NCI-H510A treated with DMSO at 0.1 percent for 48 hours (cell line): ENCODE measurements at places on chromosomes 2 and 18.

DNA sequence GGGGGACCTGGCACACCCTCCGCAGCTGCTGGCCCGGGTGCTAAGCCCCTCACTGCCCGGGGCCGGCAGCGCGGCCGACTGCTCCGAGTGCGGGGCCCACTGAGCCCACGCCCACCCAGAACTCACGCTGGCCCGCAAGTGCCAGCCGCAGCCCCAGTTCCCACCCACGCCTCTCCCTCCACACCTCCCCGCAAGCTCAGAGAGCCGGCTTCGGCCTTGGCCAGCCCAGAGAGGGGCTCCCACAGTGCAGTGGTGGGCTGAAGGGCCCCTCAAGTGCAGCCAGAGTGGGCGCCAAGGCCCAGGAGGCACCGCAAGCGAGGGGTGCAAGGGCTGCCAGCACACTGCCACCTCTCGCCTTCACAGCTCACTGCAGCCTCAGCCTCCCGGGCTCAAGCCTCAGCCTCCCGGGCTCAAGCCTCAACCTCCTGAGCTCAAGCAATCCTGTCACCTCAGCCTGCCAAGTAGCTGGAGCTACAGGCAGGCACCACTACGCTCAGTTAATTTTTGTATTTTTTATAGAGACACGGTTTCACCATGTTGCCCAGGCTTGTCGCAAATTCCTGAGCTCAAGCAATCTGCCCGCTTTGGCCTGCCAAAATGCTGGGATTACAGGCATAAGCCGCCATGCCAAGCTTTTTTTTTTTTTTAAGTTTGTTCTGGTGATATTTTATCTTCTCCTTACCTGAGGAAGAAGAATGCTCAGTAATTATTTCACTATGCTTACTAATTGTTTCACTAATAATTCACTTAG, 71.7 kb upstream of the CDCA7 start:
- DNase-seq = no peak

DNA sequence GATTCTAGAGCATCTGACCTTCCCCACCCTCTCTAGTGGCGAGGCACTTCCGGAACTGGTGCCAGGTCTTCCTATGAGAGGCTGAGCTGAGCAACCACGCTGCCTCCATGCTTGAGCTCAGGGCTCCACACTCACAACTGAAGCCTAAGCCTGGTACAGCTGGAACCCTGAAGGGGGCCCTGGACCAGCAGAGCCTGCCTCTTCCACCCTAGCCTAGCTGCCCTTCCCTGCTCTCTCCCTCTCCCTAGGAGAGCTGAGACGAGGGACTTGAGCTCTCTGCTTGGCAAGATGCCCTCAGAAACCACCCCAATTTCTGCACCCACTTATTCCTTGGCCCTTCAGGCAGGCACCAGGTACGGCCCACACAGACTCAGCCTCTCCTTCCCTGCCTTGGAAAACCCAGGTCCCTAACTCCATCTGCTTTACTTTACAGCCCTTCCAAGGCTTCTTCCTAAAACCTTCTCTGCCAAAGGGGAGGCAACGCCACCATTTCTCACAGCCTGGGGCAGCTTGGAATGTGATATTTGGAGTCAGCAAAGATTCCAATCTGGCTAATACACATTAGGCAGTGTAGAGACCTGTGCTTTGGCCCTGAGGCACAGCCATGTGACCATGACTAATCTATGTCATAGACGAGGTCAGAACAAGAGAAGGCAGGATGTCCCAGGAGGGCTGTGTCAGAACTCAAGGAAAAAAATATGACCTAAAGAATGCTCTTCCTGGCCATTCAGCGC, 18.8 kb downstream of the COX7A2L start:
- no peak for DNase-seq

DNA sequence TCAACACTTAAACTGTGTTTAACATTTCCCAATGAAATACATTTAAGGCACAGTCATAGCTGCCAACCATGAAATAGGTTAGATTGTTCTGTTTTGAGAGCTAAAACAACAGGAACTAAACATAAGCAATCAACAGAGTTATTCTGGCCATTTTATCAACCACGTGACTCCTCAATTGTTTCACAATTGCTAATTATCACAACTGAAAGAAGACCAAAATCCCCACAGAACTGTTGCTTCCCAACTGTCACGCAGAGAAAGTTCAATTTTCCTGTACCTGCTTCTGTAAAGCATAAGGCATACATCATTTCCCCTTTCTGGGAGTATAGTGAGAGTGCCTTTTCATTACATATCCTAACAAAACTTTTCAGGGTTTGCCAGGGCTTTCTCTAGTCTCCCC, 248.6 kb downstream of the EPHA4 start:
- no peak for DNase-seq

DNA sequence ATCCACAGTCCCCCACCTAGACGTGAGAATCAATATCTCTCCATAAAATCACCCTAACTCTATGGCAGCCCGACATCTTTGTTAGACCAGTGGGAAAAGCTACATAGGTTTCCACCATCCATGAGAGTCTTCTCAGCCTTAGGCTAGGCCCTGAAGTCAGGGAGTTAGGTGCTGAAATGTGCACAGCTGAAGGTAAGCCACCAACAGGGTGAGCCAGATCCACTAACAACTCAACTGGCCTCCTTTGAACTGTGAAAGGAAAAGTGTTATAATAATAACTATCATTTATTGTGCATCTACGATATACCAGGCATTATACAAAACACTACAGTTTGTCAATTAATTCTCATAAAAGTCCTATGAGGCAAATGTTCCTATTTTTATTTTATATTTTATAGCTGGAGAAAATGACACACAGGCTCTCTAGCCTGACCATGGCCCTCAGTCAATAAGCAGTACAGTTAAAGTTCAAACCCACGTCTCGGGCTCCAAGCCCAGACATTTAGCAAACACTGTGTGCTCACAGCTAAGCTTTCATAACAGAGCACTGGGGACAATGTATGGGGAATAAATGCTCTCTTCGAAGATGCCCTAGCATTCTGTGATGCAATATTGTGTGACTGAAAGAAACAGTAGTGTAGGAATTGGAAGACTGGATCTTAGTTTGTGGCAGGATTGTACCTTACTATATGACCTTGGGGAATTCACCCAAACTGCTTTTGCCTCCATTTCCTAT, 11.2 kb upstream of the CYP27C1 start:
- DNase-seq = no peak

- DNase-seq = no peak
Observed at GRCh38 chr2:199315299-199316179, 142.2 kb downstream of the SATB2 start.

DNA sequence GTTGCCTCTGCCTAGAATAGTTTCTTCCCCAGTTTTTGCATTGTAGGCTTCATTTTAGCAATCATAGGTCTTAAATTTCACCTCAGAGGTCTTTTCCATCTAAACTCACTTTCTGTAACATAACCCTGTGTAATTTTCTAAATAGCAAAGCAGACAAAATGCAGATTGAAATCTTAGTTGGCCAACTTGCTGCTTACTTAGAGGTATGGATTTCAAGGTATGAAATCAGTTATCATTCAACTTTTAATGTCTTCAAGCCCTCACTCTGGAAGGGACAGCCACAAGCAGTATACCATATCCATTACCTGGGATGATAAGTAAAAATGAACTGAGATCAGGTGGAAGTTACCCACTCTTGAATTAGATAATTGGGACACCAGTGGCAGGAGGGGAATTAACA, 3.9 kb downstream of the CCDC121 start:
- DNase-seq = no peak

GRCh38 chr2:184743096-184743495, 144.8 kb downstream of the ZNF804A start:
- DNase-seq = no peak

- no peak for DNase-seq
Observed at GRCh38 chr18:26335156-26335555, 108.9 kb downstream of the TAF4B start.

GRCh38 chr2:6872394-6872793, 5.2 kb upstream of the RSAD2 start:
- DNase-seq = no peak

GRCh38 chr2:204835786-204836185, 290.5 kb downstream of the PARD3B start:
- DNase-seq = no peak

DNA sequence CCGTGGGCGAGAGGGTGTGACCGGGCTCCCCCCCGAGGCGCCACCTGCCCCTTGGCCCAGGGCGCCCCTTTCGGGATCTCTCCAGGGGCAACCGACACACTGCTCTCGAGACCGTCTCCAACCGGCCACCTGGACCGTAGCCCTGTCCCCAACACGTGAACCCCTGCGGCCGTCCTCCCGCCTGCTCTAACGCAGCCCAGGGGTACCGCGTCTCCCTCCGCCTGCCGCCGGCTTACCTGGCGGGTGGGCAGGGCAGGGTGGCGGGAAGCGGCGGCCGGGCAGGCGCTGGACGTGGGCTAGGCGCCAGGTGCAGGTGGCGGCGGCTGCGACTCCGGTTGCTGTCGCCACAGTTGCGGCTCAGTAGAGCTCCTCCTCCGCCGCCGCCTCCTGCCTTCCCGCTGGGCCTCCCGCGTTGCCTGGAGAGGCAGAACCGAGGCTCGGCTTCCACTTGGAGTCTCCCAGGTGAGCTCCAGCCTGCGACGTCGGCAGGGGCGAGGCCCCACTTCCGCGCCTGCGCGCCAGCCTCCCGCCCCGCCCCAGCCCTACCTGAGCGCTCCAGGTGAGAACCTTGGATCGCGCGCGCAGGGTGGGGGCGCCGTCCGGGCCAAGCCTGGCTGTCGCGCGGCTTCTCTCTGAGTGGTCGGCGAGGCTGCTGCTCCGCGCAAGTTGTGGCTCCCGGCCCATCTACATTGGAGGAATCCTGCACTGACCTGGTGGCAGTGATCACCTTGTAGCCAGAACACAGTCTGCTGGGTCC, at the start of gene GALNT3:
GALNT3 (minus strand) TSS at position 469 of the 757 bp plus-strand sequence. CDS start 23,547 bp downstream, outside the sequence.
- peak; percentile 77 for DNase-seq

- DNase-seq = no peak
Observed at GRCh38 chr2:155070489-155070888, 372.0 kb downstream of the KCNJ3 start.

- no peak for DNase-seq
Observed at GRCh38 chr18:35178260-35178659, 62.6 kb upstream of the ZNF397 start.

- no peak for DNase-seq
Observed at GRCh38 chr2:233331536-233331935, 22.8 kb upstream of the DGKD start.

DNA sequence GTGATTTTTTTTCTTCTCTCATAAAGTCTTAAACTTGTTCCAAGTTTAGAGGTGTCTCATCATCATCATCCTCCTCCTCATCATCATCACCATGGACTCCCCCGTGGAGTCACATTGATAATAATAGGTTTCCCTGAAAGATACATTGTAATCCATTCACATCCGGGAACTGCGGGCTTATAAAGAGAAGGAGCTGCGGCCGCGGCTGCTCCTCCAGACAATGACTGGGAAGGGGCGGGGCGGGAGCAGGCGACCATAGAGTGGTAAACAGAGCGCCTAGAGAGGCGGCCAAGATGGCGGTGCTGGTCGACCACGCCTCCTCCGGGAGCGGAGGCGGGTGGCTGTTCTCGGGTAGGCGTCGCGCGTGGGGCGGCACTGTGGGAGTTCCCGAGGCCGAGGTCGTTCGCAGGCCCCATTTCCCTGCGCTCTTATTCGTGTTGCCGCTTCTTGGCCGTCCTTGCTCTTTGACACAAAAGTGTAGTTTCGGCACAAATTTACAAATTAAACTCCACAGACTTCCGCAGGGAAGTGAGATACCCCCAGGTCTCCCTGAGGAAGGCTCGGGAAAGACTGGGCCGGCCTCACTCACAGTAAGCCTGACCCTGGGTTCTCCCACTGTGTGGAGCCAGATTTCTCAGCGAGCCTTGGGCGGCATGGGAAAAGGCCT, 1.8 kb upstream of the TCF4 start:
- DNase-seq = peak; percentile 93

GRCh38 chr2:74415762-74416395, 5.5 kb downstream of the C2orf81 start:
- no peak for DNase-seq

DNA sequence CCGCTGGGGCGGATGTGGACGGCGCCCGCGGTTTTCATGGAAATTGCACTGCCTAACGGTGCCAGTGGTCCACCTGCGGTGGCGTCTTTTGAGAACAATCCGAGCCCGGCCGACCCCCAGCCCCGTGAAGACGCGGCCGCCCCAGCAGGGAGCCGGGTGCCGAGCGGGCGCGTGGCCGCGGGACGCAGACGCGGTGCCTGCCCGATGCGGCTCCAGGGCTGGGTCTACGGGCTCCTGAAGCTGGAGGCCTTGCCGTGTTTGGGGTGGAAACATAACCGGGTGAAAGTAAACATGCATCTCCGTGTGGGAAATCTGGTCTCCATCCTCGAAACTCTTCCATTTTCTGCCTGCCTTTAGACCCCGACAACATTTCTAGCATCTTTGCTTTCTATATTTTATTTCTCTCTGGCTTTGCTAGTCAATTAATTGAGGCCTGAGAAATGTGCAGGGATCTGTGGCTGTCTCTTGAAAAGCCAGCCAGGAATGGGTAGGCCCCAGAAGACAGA, 572 bp downstream of the INPP4A start:
- DNase-seq = no peak

DNA sequence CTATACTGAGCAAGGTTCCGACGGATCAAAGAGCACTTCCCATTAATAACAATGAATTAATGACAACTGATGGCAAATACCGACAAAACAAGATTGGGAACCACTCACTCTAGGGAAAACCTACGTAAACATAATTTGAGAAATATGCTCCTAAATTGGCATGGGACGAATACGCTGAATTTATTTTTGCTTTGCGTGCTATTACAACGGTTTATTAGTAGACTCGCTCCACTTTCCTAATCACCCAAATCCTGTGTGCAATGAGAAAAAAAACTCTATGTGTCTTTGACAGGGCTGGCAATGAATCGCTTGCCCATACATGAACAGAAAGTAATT, 536 bp upstream of the SLC25A12 start:
- no peak for DNase-seq

DNA sequence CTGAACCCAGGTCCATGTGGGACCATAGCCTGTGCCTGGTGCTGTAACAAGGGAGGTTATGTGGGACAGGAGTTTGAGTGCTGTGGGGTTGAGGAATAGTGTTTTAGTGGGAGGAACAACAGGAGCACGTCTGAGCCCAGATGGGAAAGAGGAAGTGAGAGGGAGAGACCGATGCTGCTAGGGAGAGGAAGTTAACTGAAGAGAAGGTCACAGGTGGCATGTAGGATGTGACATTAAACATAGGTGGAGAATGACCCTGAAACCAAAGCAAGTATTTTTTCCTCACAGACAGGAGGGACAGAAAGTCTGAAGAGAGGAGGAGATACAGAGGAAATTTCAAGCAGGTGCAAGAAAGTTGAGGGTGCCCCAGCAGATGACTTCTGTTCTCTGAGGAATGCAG, 87.8 kb downstream of the ACOXL start:
- no peak for DNase-seq

DNA sequence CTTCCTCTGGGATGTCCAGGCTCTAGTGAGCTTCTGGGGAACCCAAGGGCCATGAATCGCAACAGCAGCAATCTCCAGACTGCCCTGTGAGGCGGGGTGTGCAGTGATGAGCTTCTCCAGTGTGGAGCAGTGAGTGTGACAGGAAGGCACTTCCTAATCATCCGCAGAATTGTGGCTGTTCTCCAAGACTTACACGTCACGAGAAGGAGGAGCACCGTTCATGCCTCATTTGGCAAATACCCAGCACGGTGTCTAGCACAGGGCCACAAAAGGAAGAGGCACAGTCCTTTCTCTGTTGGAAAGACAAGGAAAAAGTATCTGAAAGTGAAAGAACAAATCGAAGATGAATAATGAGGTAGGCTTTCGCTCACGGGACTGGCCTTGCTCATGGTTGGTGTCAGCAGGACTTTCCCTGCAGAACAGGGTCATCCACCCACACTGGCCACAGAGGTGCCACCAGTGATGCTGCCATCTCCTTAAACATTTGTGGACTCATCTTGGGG, 125.1 kb upstream of the HAAO start:
- no peak for DNase-seq
